ENCODE measurements at places on chromosomes 2 and 18. TPM values are rescaled to one million over a fixed set of nuclear protein-coding genes. Genes with fewer than 3 reads are reported as not detected.
A peak's percentile ranks its signal among the peaks of the same experiment; 100 is the strongest.

- peak; percentile 77 for DNase-seq
These were observed 56.5 kb downstream of the MGAT5 start for GRCh38 chr2:134310107-134311079.

- no peak for DNase-seq
These were observed 108.2 kb upstream of the CXCR4 start for GRCh38 chr2:136225950-136226835.

FKBP7 gene
- 19.0 TPM for total RNA-seq

RBM44 gene
- total RNA-seq: 0.22 TPM

DNA sequence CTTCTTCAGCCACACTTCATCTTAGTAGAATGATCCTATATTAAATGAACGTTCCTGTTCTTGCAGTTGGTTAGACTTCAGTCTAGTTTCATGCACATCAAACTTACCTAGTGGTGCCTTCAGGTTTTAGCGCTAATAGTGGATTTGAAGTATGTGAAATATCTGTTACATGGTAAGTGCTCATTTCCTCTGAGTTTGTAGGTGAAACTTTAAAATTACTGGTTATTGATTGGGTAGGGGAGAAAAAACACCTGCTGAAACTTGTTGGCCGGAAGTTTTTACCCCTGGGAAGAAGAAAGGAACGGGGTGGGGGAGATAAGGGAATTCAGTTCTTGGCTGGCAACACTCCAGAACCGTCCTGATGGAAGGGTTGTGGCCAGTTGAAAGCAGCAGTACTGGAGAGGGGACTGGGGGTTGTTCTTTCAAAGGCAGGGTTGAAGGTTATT lies 112.8 kb downstream of the SPTBN1 start:
- DNase-seq: no peak

SRD5A2 gene
- total RNA-seq: not detected

- no peak for DNase-seq
These were observed 101.4 kb downstream of the TNS1 start for GRCh38 chr2:217901400-217901799.

C1GALT1C1L gene
- total RNA-seq: not detected

DNA sequence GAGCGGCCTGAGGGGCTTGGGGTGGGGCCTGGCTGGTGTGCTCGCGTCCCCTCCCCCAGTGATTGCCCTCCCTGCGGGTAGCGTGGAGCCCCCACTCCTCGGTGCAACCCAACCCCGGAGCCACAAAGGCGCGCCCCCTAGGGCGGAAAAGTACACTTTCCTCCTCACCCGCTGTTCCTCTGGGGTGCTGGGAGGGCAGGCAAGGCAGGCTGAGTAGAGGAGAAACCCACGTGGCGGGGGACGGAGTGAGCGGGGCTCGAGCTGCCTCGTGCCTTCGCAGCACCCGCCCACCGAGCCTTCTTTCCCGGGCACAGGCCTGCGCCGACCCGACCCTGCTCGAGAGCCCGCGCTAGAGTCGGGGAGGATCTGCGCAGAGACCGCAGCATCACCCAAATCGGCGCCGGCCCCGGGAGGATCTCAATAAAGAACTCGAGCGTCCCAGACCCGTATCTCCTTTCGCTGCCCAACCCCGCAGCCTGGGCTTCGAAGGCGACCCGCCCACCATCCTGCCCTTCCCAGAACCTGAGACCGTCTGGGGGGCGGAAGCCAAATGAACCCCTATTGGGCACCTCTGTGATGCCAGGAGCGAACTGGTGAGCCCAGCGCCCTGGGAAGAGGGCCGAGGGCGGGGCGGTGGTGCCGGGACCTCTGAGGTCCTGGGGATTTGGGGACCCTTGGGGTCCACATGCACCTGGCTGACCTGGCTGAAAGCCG lies 1.5 kb downstream of the UCN start:
- DNase-seq: no peak

DNA sequence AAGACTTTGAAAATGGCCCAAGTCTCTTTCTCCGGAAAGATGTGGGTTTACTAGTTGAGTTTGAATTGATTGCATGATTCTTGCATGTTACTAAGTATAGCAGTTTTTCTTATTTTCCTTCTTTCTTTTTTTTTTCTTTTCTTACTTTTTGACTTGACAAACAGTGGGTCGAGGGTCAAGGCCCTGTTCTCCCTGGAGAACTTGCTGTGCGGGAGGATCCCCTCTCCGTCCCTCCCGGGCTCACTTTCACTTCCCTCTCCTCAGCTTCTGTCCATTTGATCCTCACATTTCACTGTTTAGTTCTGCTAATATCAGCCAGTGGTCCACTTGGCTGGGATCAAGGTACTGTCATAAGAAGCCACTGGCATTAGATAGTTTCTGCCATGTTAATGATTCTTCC lies 767.4 kb downstream of the TDRD15 start:
- DNase-seq: no peak

DNA sequence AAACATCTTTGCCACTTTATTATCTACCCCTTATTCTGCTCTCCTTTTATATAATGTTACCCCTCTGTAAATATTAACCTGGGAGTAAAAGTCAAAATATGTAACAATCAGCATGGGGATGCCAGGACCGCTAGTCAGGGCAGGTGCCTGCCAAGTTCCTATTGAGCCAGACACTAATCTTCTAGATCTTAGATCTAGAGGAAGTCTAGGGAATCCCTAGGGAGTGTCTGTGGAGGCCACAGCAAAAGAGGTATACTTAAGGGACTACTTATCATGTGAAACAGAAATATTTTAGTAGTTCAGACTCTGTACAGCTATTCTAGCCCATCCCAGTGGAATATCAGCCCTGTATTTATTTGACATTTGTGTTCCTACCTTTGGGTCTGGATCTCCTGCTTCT lies 600.8 kb upstream of the CDH2 start:
- no peak for DNase-seq

GRCh38 chr2:16129716-16130540 lies 189.6 kb downstream of the MYCN start:
- no peak for DNase-seq

GRCh38 chr2:8412082-8412481 lies 269.8 kb upstream of the ID2 start:
- DNase-seq: no peak

DNA sequence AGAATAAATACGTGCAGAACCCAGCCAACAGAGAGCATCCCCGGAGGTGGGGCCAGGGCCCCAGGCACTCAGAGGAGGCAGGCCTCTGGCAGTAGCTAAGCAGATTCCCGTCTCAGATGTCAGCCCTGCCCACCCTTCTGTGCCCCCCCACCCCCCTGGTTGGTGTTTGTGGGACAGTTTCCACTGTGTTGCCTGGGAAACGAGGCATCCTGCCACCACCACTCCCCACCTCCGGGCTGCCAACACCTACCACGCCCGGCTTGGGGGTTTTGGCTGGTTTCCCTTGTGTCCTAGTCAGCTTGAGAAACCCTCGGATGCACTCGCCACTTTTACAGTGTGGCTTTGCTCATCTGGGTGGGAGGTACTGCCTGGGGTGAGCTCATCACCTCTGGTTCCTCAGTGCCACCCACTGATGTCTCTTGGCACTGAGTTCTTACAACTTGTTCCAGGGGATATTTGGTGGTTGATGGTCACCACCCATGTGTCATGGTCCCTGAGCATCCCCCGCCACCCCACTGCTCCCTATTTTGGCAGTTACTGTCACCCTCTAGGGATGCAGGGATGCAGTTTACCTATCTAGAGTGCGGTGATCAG lies 72.4 kb upstream of the YWHAQ start:
- no peak for DNase-seq

REG3G gene
- not detected for total RNA-seq

Data from lung microvascular endothelial cell (primary cell).